Activated CD8-positive, alpha-beta memory T cell treated with anti-CD3 and anti-CD28 coated beads, Interleukin-2, amount 50 U/mL, for 4 hours (primary cell): ENCODE measurements at places on chromosomes 2 and 18.
A peak's percentile ranks its signal among the peaks of the same experiment; 100 is the strongest.

GRCh38 chr18:32386471-32386870 lies 84.2 kb downstream of the GAREM1 start:
- DNase-seq: no peak

DNA sequence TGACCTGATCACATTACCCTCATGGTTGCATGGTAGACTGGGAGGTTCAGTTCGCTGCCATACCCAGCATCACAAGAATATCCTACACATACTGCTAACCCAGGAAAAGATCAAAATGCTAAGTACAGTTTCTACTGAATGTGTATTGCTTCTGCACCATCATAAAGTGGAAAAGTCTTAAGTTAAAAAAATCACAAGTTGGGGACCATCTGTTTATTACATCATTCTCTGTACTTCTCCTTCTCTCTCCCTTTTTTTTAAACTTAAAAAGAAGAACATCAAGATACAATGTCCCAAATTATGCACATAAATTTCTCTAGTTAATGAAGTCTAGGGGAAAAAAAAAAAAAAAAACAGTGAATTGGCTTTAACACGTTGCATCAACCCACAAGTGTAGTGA lies 43.3 kb downstream of the NBAS start:
- DNase-seq: no peak

- no peak for DNase-seq
Measured at GRCh38 chr18:74773171-74773624, 175.5 kb downstream of the ZNF407 start.

GRCh38 chr18:46243095-46243494 lies 138.9 kb downstream of the HAUS1 start:
- no peak for DNase-seq

DNA sequence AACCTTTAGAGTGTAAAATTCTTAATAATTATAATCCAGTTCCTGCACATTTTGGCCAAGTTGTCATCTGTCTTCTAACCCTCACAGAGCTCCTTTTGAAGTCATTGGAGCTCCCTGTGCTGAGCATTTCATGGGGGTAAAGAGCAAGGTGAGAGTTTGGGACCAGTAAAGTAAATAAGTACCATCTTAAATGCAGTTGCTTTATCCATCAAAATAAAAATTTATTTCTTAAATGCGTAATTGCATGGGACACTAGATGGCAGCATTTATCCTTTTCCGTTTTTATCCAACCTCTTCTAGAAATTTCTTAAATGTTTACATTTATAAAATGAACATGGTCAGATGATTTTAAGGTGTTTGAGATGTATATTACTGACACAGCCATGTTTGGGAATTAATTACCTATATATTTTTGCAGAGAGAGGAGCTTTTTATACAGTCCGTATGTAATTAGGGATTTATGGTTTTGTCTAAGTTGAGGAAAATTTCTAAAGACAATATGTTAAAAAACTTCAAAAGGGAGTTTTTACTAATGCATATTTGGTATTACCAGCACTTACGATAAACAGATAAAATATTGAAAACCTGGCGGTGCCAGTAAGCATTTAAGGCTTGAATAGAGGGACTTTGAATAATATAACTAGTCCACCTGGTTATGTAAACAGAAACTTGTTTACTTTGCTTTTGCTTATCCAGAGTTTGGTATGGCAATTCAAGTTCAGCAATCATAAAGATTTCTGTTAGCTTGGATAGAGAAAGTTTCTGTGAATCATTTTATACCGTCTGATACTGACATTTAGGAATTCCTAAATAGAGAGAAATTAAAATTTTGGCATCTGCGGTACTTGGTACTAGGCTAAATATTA lies 54.5 kb downstream of the ACSL3 start:
- no peak for DNase-seq

- DNase-seq: no peak
Measured at GRCh38 chr2:72920318-72921087, 3.2 kb downstream of the EMX1 start.

GRCh38 chr2:175356901-175357300 lies 175.4 kb upstream of the ATP5MC3 start:
- DNase-seq: no peak

GRCh38 chr18:49212819-49213218 lies 247.6 kb downstream of the DYM start:
- DNase-seq: no peak

DNA sequence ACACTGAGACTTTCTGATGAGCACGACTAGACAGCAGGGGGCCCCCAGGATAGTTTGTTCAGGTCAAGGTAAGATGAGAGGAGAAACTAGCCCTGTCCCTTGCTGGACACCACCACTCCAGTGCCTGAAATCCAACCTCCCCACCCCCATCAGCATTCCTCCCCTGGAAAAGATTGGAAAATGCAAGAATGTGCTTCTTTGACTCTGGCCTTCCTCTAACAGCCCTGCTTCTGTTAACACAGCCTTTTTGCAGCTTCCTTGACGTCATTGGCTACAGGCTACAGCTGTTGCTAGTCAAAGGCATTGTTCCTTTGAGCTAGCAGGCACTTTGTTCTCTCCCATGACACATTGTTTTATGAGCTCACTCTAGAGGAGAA lies 20.1 kb upstream of the LTBP1 start:
- DNase-seq: no peak

GRCh38 chr2:204628926-204629712 lies 83.8 kb downstream of the PARD3B start:
- no peak for DNase-seq

DNA sequence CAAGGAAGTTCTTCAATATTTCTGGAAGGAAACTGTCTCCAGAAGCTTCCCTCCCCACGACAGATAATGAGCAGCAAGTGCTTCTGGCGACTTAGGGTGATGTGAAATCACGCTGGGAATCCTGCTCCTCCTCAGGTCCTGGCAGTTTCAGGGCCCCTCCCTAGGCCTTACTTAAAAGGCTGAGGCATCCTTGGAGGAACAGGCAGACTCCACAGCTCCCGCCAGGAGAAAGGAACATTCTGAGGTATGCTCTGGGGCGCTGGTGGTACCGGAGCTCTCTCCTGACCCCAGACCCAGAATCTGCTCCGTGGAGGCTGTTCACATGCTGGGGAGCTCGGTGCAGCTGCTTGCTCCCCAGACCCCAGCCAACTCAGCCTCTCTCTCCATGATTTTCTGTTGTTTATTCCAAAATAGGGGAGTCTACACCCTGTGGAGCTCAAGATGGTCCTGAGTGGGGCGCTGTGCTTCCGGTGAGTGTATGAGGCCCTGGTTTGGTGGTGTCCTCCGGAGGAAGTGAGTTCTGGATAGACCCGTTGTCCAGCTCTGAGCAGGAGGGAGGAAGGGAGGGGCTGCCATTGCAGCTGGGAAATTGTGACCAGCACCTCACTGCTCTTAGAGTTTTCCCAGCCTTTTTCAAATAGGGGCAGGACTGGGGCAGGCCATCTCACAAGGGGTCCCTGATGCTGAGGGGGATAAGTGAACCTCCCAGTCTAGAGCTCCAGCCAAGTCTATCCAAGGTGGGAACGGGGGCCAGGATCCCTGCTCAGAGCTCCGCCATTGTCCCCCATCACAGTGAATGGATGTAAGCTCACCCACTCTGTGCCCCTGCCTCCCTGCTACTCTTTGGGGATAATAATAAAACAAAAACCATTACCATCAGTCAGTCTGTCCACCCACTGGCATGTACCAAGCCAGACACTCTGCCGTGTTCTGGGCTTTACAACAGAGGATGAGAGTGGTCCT lies at the start of gene IL36RN:
IL36RN (plus strand) TSS at position 201 of the 963 bp plus-strand sequence; CDS start at position 442, 241 bp downstream.
- no peak for DNase-seq

- no peak for DNase-seq
Measured at GRCh38 chr2:43839776-43840564, 1.2 kb downstream of the ABCG8 start.

DNA sequence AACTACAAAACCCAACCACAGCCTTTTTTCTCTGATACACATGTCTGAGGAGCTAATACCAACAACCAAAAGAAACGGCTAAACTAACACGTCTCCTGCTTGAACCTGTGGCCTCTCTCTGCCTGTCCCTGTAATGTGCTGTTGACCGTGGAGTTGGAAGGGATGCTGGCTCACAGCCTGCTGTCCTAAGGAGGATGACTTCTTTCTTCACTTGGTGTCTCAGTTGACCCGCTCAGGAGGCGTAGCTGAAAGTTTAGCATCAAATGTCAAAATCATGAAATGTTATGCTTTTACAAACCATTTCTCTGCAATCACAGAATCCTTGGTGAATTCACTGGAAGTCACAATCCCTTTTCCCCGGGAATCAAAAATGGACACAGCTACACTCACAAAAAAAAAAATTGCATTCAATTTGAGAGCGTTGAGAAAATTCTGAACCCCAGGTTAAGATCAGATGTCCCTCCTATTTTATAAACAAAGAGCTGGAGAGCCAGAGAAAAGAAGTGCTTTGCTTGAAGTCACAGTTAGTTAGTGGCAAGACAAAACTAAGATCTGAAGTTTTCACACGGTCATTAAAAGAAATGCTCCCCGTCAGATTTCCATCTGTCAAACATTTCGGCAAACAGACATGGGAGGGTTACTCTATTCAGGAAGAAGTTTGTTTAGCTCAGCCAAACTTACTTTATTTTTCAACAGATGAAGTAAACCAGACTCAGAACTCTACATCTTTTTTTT lies 74.3 kb downstream of the IRS1 start:
- no peak for DNase-seq

GRCh38 chr2:108409768-108410167 lies 32.0 kb downstream of the SULT1C4 start:
- no peak for DNase-seq

GRCh38 chr2:12928197-12928774 lies 211.6 kb downstream of the TRIB2 start:
- no peak for DNase-seq

DNA sequence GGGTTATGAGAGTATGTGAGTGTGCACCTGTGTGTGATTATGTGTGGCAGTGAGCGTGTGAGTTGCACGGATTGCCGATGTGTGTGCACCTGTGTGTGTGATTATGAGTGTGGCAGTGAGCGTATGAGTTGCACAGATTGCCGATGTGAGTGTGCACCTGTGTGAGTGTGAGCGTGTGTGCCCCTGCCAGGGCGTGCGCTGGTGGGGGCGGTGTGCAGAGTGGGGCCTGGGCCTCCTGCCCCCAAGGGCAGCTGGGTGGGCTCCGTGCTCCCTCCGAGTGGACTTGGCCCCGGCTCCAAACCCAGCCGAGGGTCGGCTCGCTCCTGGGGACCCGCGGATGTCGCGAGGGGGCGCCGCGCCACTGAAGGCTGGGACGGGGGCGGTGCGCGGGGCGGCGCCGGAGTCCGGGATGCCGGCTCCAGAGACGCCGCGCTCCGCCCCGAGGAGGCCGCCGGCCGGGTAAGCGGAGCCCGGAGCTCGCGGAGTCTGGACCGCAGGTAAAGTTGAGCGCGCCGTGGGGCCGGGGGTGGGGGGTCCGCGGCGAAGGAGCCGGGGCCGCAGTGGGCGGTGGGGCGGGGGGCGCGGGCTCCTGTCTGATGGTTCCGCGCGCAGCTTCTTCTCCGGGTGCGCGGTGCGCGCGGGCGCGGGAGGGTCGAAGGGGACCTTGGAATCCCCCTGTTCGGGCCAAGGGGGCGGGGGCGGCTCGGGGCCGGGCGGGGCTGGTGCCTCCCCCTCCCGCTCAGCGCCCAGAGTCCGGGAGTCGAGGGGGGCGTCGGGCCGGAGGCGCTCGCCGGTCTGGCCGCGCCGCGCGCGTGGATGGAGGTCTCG lies at the start of gene KCNG2:
KCNG2 (plus strand) TSS at position 421 of the 828 bp plus-strand sequence. CDS start 65,730 bp downstream, outside the sequence.
- DNase-seq: peak; percentile 28

GRCh38 chr2:75139171-75139570 lies 60.1 kb downstream of the TACR1 start:
- DNase-seq: no peak

DNA sequence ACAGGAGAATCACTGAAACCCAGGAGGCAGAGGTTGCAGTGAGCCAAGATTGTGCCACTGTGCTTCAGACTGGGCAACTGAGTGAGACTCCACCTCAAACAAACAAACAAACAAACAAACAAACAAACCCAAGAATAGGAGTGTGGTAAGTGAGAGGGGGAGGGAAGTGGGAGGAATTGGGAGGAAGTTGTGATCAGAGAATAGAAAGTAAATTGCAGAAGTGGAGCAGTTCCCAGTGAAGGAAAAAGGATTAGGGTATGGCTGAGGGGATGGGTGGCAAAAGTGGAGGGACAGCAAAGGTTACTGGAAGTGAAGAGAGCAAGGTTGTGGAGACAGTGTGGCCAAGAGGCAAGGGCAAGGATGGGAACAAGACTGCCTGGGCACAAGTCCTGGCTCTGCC lies 41.1 kb upstream of the C1GALT1C1L start:
- no peak for DNase-seq

GRCh38 chr2:72673279-72673678 lies 152.6 kb downstream of the EXOC6B start:
- no peak for DNase-seq

DNA sequence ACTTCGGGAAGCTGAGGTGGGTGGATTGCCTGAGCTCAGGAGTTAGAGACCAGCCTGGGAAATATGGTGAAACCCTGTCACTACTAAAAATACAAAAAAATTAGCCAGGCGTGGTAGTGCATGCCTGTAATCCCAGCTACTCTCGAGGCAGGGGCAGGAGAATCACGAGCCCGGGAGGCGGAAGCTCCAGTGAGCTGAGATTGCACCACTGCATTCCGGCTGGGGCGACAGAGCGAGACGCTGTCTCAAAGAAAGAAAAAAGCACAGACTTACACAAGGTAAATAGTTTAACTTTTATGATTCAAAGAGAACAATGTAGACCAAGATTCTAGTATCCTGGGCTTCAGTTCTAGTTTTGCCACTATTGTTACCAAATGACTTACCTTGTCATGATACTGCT lies 37.4 kb downstream of the NCKAP1 start:
- no peak for DNase-seq

GRCh38 chr2:162934191-162934590 lies 95.6 kb upstream of the KCNH7 start:
- DNase-seq: no peak

DNA sequence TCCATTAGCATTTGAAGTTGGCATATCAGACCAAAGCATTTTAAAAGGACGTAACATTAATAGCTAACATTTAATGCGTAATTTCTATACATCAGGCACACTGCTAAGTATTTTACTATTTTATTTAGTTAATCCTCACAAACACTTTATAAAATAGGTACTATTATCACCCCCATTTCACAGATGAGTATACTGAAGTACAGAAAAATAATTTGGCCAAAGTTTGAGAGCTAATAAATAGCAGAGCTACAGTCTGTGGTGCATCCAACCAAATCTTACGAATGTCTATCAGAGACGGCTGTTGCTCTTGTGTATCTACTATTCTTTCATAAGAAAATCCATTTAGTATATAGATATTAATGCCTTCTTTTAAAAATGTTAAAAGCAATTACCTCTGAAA lies 11.9 kb downstream of the TYW5 start:
- no peak for DNase-seq
